ENCODE measurements at places on chromosomes 11 and 22.

- no peak for DNase-seq
Observed at GRCh38 chr22:49234459-49234858, 593.2 kb downstream of the BRD1 start.

DNA sequence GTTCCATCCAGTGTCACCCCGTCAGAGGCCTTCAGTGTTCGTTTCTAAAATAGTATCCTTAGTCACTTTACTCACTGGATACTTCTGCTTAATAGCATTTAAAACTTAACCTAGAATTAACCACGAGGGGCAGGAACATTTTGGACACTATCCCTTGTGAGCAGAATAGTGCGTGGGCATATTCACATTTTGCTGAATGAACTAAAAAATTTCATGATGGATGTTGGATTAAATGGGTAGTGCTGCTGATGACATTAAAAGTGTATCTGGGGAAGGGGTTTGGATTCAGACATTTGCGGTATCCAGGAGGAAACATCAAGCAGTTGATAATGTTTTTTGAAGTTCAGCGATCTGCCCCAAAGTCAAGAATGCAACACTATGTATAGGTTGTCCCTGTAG, 750 bp upstream of the NAT10 start:
- DNase-seq: no peak

DNA sequence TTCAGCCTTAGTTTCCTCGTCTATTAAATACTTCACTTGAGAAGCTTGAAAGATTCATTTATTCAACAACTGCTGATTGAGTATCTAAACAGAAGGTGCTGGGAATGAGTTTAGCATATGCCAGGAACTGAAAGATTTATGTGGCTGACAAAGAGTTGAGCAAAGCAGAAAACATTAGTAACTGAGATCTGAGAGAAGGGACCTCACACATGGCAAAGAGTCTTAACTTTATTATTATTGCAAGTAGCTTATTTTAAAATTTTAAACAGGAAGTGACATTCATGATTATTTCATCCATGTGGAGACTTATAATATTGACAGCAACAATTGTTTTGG, 133.6 kb downstream of the CASP12 start:
- no peak for DNase-seq

GRCh38 chr11:68839054-68839865, 2.5 kb downstream of the CPT1A start:
- peak; percentile 66 for DNase-seq

- DNase-seq: no peak
Observed at GRCh38 chr22:39728236-39728860, 157.8 kb downstream of the CACNA1I start.

- no peak for DNase-seq
Observed at GRCh38 chr22:44496844-44497217, 1.2 kb downstream of the RTL6 start.

DNA sequence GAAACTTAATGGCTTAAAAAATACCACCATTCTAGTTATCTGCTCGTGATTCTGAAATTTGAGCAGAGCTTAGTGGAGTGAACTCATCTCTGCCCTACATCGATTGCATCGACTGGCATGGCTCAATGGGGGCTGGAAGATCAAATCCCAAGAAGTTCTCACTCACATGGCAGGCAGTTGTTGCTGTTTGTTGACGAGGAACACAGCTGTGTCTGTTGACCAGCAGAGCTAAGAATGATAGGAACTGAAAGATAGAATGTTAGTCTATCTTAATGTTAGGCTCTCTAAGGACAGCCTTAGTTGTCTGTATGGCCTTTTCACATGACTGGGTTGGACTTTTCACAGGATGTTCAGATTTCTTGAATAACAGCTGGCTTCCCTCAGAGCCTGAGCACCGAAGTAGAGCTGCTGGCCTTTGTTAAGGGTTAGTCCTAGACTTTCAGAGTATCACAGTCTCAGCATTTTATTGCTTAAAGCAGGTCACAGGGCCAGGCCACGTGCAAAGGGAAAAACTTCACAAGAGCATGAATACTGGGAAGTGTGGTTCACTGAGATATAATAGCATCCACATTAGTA, 31.6 kb upstream of the IZUMO1R start:
- no peak for DNase-seq

Measured in iPS DF 6.9 (cell line).